ENCODE measurements at places on chromosomes 16 and 17. TPM values are rescaled to one million over a fixed set of nuclear protein-coding genes. Genes with fewer than 3 reads are reported as not detected.
A peak's percentile ranks its signal among the peaks of the same experiment; 100 is the strongest.

GRCh38 chr17:75920045-75920560 is 15.4 kb upstream of the MRPL38 start:
- DNase-seq: no peak

DNA sequence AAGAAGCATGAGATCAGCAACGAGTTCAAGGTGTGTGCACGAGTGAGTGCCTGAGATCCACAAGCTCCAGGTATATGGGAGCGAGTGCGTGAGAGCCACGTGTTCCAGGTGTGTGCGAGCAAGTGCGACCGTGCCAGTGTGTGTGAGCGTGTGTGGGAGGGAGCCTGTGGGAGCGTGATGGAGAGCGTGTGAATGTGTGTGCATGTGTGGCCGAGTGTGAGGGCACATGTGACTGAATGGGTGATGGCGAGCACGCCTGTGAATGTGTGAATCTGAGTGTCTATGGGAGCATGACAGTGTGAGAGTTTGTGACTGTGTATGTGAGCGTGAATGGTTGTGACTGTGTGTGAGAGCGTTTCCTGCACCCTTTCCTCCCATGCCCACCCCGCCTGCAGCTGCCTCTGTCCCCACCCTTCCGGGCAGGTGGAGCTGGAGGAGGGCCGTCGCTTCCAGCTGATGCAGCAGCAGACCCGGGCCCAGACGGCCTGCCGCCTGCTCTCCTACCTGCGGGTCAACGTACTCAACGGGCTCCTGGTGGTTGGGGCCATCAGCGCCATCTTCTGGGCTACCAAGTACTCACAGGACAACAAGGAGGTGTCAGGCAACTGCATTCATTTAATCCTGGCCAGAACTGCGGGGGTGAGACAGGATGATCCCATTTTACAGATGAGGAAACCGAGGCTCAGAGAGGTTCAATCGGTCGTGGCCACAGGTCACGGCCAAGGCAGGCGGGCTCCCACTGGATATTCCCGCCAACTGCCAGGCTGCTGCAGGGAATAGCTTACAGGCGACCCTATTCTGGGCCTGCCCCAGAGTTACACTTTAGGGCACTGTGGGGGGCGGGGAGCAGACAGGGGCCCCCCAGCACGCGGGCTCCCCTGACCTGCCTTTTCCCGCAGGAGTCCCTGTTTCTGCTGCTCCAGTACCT is 3.7 kb downstream of the TMC8 start:
- peak; percentile 94 for DNase-seq

Gene ECI1
- 38.7 TPM for total RNA-seq

- DNase-seq: no peak
Observed at GRCh38 chr16:85391769-85392583, 221.1 kb upstream of the GSE1 start.

GRCh38 chr17:19610311-19610710 is 38.2 kb upstream of the ALDH3A2 start:
- no peak for DNase-seq
